ENCODE measurements at places on chromosomes 6 and 20. TPM values are rescaled to one million over a fixed set of nuclear protein-coding genes. Genes with fewer than 3 reads are reported as not detected.

The ADGRF4 gene
- total RNA-seq, result not detected

GRCh38 chr6:37868447-37868825, 48.9 kb downstream of the ZFAND3 start:
- DNase-seq, result no peak
- H3K4me3 ChIP-seq, result no peak overlapping the region
- no peak overlapping the region for H3K27ac ChIP-seq
- no peaks in the 10 kb centered on the region for H3K27me3 ChIP-seq

The CCN5 gene
- total RNA-seq, result not detected

GRCh38 chr6:11418290-11418905, 119.2 kb upstream of the TMEM170B start:
- no peaks in the 10 kb centered on the region for H3K27me3 ChIP-seq
- no peak overlapping the region for H3K4me3 ChIP-seq
- no peaks in the 10 kb centered on the region for H3K36me3 ChIP-seq
- no peaks in the 10 kb centered on the region for H3K4me1 ChIP-seq

DNA sequence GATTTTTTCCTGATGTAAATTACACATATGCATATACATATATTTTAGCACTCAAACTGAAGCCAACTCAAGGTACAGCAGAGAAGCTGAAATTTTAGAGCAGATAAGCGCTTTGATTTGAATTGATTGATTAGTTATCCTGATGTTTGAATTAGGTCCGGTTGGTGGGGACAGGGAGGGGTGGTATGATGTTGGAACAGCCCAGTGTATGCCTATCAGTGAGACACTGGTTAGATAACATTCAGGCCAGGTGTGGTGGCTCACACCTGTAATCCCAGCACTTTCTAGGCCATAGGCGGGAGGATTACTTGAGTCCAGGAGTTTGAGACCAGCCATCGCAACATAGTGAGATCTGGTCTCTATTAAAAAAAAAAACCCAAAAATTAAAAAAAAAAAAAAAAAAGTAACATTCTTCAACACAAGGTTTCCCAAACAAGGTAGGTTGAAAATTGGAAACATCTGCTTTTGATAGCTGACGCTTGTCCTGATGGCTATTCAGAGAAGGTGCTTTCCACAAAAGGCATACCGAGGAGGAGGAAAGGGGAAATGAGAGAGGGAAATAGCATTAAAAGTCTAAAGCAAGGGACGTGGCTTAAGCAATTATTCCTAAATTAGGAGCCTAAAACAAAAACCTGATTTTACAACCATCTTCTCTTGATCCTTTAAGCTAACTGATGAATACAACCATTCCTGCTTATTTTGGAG, 288.4 kb upstream of the JARID2 start:
- DNase-seq, result no peak
- no peaks in the 10 kb centered on the region for H3K4me1 ChIP-seq
- H3K27ac ChIP-seq, result no peak overlapping the region
- no peak overlapping the region for H3K4me3 ChIP-seq
- H3K27me3 ChIP-seq, result no peaks in the 10 kb centered on the region
- H3K36me3 ChIP-seq, result no peaks in the 10 kb centered on the region

GRCh38 chr20:7760247-7761031, 179.8 kb downstream of the HAO1 start:
- no peaks in the 10 kb centered on the region for H3K4me1 ChIP-seq
- DNase-seq, result no peak
- no peaks in the 10 kb centered on the region for H3K36me3 ChIP-seq
- H3K27me3 ChIP-seq, result no peaks in the 10 kb centered on the region
- no peak overlapping the region for H3K27ac ChIP-seq

The CCR6 gene
- total RNA-seq, result not detected

The TIAM2 gene
- 27.8 TPM for total RNA-seq

DNA sequence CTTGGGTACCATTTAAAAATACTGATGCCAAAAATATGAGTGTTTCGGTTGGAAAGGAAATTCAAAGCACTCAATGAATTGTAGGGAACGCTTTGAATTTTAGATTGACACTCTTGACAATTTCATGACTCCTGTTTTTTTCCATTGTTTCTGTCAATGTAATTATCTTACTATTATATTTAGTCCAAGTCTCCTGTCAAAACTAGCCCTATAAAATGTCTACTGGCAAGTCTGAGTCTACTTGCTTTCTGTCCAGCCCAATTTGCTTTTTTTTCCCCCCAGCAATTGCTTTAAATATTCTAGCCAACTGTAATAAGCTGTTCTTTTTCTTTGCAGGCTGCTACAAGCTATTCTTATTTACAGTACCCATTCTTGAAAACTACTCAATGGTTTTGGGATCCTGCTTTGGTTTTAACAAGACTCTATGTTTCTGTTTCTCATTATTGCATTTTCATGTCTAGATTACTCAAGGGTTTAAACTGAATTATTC, 1103.9 kb upstream of the GJE1 start:
- DNase-seq, result no peak
- H3K4me3 ChIP-seq, result no peak overlapping the region
- H3K36me3 ChIP-seq, result no peaks in the 10 kb centered on the region
- no peaks in the 10 kb centered on the region for H3K4me1 ChIP-seq

The VSTM2L gene
- 1.9 TPM for total RNA-seq

- peak; percentile 74 for DNase-seq
- H3K27me3 ChIP-seq, result no peaks in the 10 kb centered on the region
- peak overlapping the region; percentile 48 for H3K4me3 ChIP-seq
- no peaks in the 10 kb centered on the region for H3K36me3 ChIP-seq
- peaks cover 3% of the 10 kb centered on the region for H3K4me1 ChIP-seq
- H3K27ac ChIP-seq, result peak overlapping the region; percentile 89
Measured at GRCh38 chr6:87702589-87702945, 534 bp upstream of the AKIRIN2 start.
